SJCRH30 (cell line): ENCODE measurements at places on chromosomes 16 and 17.

DNA sequence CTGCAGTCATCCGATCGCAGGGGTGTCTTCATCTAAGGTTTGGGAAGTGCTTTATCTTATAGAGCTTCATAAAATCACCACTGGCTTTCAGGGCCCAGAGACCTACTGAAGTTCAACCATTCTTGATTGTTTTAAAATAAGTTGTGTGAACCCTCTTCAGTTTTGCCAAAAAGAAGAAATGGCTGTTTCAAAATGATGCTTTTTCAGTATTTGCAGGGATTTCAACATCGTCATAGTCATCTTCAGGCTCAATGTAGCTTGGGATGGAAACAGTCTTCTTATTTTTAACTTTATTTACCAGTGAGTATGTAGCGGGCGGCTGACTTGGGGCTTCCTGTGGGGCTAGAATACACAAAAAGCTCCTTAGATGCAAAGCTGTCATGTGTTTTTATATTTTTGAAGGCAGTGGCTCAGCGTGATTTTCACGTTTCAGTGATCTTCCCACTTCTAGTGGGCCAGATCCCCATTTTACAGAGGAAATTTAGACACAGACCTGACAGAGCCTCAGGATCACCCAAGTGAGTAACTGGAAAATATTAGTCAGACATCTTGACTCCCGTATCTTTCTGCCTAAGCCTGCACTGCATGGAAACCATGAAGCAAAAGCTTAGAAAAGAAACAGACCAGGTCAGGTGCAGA is 19.1 kb upstream of the ZNF594 start:
- H3K4me3 ChIP-seq = no peak overlapping the region
- H3K36me3 ChIP-seq = no peaks in the 10 kb centered on the region
- no peaks in the 10 kb centered on the region for H3K4me1 ChIP-seq
- no peak overlapping the region for H3K27ac ChIP-seq

DNA sequence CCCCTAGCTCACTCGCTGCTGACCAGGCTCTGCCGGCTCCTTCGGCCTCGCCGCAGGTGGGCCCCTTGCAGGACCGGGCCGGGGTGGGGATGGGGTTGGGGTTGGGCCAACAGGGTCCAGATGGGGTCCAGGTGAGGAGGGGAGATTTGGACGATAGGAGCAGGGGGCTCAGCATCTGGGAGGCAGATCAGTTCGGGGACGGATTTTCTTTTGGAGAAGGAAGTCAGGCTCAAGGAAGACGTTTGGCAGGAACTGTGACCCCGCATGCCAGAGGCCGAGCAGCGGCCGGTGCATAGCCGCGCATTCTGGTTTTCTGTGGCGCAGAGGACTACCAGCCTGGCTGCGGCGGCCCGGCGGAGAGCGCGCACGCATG is 845 bp upstream of the ALDOA start:
- H3K4me1 ChIP-seq = peaks cover 25% of the 10 kb centered on the region
- peaks cover 32% of the 10 kb centered on the region for H3K36me3 ChIP-seq
- no peak for DNase-seq
- no peaks in the 10 kb centered on the region for H3K27me3 ChIP-seq
- H3K4me3 ChIP-seq = peak overlapping the region; percentile 83
- H3K27ac ChIP-seq = peak overlapping the region; percentile 86

GRCh38 chr17:74858672-74859458 is 820 bp downstream of the GRIN2C start:
- no peak for DNase-seq
- peaks cover 13% of the 10 kb centered on the region for H3K4me1 ChIP-seq
- H3K27ac ChIP-seq = no peak overlapping the region
- H3K4me3 ChIP-seq = no peak overlapping the region
- no peaks in the 10 kb centered on the region for H3K36me3 ChIP-seq

GRCh38 chr16:72992142-72992601 is 55.8 kb downstream of the ZFHX3 start:
- no peak overlapping the region for H3K4me3 ChIP-seq
- H3K36me3 ChIP-seq = no peaks in the 10 kb centered on the region
- peaks cover 4% of the 10 kb centered on the region; the same call in 1 of the 2 replicates for H3K4me1 ChIP-seq
- no peak for DNase-seq
- no peak overlapping the region for H3K27ac ChIP-seq

GRCh38 chr16:24677388-24677787 is 52.1 kb upstream of the TNRC6A start:
- no peak overlapping the region for H3K27ac ChIP-seq
- DNase-seq = no peak
- H3K36me3 ChIP-seq = no peaks in the 10 kb centered on the region
- no peaks in the 10 kb centered on the region for H3K27me3 ChIP-seq

DNA sequence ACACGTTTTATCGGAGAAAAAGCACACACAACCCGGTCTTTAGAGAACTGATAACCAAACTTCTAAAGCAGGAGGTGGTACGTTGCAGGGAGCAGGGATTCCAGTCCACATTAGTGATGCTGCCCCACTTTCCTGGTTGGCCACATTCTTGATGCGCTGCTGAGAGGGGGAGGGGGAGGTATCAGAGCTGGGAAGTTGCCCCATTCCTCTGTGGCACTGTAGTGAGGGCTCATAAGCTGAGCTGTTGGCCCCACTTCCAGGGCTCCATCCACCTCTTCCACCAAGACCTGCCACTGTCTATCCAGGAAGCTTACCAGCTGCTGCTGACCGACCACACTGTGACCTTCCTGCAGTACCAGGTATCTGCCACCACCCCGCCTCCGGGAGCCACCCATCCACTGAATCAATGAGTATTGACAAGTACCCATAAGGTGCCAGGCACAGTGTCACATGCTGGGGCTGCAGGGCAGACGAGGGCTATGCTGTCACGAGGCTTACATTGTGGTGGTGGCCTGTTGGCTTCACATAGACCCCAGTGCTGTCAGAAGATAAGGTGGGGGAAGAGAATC is 1.1 kb downstream of the TSEN54 start:
- peak; percentile 29 for DNase-seq
- H3K27ac ChIP-seq = no peak overlapping the region; the same call in 1 of the 2 replicates
- no peaks in the 10 kb centered on the region for H3K4me1 ChIP-seq

- DNase-seq = peak; percentile 35
- no peak overlapping the region for H3K4me3 ChIP-seq
- H3K36me3 ChIP-seq = peaks cover 9% of the 10 kb centered on the region
- H3K27me3 ChIP-seq = no peaks in the 10 kb centered on the region
- peaks cover 20% of the 10 kb centered on the region for H3K4me1 ChIP-seq
- H3K27ac ChIP-seq = no peak overlapping the region
These were observed 188.5 kb downstream of the LGALS9B start for GRCh38 chr17:20278805-20279204.

DNA sequence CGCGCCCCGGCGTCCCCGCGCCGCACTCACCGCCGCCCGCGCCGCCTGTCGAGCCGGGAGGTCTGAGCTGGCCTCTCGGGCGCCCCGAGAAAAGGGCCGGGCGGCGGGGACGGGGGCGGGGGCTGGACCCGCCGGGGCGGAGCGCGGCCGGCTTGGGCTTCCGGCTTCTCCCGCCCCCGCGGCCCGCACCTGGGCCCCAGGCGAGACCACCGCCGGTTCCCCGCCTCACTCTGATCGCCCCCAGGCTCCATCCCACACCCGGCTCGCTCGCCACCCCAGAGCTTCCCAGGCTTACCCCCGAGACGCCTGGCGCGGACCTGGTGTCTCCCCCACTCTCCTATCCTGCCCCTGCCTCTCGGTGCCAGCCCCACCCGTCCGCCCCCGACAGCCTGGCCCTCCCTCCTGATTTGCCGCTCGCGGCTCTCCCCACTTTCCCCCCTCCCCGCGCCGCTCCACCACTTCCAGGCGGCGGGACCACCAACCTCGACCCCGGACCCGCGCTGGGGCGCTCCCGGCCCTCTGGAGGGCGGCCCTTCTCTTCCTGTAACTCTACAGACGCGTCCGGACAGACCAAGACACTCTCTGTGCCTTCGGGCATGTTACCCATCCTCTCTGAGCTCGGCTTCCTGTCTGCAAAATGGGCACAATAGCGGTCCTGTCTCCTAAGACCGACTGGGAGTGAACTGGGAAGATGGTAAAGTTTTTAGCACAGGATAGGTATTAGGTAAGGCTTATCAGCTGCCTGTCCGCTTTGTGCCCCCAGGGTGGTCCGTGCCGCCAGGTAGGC is at the start of gene LITAF:
TSS of gene LITAF (minus strand) at position 64 of the 787 bp plus-strand sequence. CDS start 30,189 bp downstream, outside the sequence.
- peak; percentile 54 for DNase-seq
- H3K27ac ChIP-seq = peak within 1 kb of the TSS; percentile 52
- no peaks in the 10 kb centered on the region for H3K36me3 ChIP-seq
- H3K4me1 ChIP-seq = peaks cover 28% of the 10 kb centered on the region

DNA sequence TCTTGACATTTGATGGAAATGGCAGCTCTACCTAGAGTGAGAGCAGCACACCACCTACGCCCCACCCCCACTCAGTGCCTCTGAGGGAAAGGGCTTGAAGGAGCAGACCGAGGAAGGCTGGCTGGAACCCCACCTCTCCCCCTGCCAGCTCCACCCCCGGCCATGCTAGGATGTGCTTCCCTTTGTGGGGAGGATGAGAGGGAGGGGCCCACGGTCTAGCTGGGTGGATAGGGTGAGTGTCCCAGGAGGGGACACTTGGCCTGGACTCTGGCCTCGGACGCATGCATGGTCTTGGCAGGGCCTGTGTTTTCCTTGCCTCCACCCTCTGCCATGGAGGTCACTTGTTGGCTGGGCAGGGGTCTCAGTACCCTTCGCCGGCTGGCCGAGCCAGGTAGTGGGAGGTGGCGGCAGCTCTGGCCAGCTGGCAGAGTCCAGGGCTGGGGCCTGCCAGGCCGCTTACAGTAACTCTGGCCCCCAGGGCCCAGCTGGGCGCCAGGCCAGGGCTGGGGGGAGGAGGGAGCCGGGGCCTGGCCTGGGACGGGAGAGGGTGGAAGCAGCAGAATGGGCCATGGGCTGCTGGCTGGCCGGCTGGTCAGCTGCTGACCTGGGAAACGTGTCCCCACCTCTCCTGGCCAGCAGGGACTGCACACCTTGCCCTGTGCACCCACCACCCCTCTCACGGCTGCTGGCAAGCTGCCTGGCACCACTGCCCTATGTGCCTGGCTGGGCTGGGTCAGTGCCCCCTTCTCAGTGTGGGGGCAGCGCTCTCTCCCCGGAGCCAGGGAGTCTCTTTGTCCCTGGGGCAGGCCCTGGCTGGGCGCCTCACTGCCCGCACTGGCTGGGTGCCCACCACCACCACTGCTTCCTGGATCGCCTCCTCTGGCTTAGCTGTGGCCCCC is 23.0 kb downstream of the RARA start:
- peaks cover 14% of the 10 kb centered on the region for H3K36me3 ChIP-seq
- H3K4me1 ChIP-seq = peaks cover 33% of the 10 kb centered on the region
- no peak overlapping the region for H3K27ac ChIP-seq
- no peaks in the 10 kb centered on the region for H3K27me3 ChIP-seq

DNA sequence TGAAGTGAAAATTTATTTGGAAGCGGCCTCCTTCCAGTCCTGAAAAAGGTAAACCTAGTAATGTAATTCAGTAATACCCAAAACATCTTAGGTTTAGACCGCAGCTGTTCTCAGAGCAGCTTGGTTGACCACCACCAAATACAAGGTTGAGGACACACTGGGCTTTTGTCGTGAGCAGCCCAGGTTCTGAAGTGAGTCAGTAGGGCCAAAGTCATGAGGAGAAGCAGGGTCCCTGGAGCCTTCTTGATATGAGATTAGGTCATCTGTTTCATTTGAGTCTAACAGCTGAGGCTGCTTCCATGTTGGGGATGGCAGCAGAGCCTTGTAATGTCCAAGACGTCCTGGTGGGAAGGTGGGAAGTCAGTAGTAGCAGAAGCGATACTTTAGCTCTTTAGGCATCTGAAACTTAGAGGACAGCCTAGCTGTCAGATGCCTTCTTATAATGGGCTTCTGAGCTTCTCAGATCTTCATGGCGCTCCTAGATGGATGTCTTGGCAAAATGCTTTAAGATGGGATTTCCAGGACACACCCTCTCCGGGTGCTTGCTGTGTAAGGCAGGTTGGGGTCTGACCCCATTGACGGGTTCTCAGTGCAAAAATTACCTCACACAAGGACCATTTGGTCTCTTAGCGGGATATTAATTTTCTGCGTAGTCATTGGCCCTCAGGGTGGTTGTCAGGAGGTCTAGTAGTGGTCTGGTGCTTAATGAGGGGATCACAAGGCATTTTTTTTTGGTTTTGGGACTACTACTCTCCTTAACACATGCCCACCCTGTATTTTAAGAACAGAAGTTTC is 2.4 kb downstream of the ALKBH5 start:
- peak overlapping the region; percentile 77 for H3K4me3 ChIP-seq
- H3K36me3 ChIP-seq = peaks cover 47% of the 10 kb centered on the region
- no peaks in the 10 kb centered on the region for H3K27me3 ChIP-seq
- H3K27ac ChIP-seq = peak overlapping the region; percentile 0; the same call in 1 of the 2 replicates
- peak; percentile 66 for DNase-seq
- H3K4me1 ChIP-seq = peaks cover 21% of the 10 kb centered on the region

DNA sequence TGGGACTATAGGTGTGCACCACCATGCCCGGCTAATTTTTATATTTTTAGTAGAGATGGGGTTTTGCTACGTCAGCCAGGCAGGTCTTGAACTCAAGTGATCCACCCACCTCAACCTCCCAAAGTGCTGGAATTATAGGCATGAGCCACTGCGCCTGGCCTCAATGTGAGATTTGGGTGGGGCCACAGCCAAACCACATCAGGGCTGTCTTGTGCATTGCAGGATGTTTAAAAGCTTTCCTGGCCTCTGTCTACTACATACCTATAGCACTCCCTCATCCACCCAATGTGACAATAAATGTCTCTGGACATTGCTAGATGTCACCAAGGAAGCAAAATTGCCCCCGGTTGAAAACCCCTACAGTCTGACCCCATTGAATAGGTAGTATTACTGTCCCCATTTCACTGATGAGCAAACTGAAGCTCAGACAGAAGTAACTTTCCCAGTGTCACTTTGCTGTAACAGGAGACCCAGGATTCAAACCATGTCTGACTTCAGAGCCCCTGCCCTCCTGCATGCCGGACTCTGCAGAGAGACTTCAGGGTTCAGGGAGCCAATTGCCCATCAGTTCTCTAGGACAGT is 3.6 kb upstream of the MAP3K14 start:
- no peak for DNase-seq
- H3K36me3 ChIP-seq = no peaks in the 10 kb centered on the region
- peak overlapping the region; percentile 47 for H3K27ac ChIP-seq
- H3K27me3 ChIP-seq = no peaks in the 10 kb centered on the region

- DNase-seq = no peak
- no peak overlapping the region for H3K27ac ChIP-seq
- no peaks in the 10 kb centered on the region for H3K4me1 ChIP-seq
These were observed 36.5 kb upstream of the SBK1 start for GRCh38 chr16:28255838-28256237.

- 0 out of 2 replicates have a peak, but pooled peaks cover 2% of the 10 kb centered on the region for H3K36me3 ChIP-seq
- no peaks in the 10 kb centered on the region for H3K4me1 ChIP-seq
- H3K27ac ChIP-seq = no peak overlapping the region
- no peak for DNase-seq
- H3K27me3 ChIP-seq = no peaks in the 10 kb centered on the region
These were observed 76.8 kb downstream of the RPGRIP1L start for GRCh38 chr16:53626811-53627210.

- H3K36me3 ChIP-seq = peaks cover 40% of the 10 kb centered on the region
- H3K4me3 ChIP-seq = no peak overlapping the region
- peaks cover 25% of the 10 kb centered on the region for H3K4me1 ChIP-seq
- DNase-seq = no peak
These were observed 28.9 kb downstream of the SLC7A5 start for GRCh38 chr16:87840271-87840978.

DNA sequence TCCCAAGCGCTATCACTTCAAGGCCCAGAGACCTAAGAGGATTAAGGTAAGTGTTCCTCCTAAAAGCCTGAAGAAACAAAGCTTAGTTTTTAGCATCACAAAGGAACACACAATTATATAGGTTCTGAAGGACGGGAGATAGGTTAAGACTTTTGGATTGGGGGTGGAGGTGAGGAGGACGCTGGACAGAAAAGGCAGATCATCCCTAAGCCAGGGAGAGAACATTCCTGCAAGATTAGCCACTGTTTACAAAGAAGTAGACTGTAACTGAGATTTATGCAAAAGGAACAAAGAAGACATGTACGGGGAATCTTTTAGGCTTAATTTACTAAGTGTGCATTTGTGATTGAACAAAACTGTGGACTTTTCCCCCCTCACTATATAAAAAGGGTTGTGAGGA is 184.1 kb upstream of the IRX5 start:
- no peaks in the 10 kb centered on the region for H3K4me1 ChIP-seq
- H3K4me3 ChIP-seq = no peak overlapping the region
- H3K27ac ChIP-seq = no peak overlapping the region
- DNase-seq = no peak
- H3K27me3 ChIP-seq = no peaks in the 10 kb centered on the region
- no peaks in the 10 kb centered on the region for H3K36me3 ChIP-seq
